ENCODE measurements at places on chromosomes 6 and 20.
A peak's percentile ranks its signal among the peaks of the same experiment; 100 is the strongest.

- no peak for DNase-seq
Measured at GRCh38 chr20:35166242-35166830, 5.5 kb upstream of the PROCR start.

DNA sequence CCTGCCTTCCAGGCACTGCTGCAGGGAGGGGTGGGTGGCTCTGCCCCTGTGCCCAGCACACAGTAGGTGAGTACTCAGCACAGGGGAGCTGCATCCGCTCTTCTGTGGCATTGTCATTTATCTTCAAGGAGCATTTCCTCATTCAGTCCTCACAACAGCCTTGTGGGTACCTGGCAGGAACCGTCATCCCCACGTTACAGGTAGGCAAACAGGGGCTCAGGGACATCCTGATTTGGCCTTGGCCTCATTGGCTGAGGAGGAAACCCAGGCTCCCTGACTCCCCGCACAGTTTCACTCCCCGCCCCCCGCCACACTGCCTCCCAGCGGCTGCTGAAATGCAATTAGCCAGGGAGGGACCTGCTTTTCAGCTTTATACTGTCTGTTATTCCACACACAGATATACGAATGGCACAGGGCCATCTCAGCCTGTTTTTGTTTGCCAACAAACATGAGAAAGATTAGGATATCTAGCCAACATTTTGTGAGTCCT, 24.2 kb upstream of the PNPLA1 start:
- DNase-seq = no peak

- no peak for DNase-seq
Measured at GRCh38 chr6:160042788-160043301, 74.0 kb downstream of the IGF2R start.

- no peak for DNase-seq
Measured at GRCh38 chr6:115882174-115882573, 178.5 kb downstream of the FRK start.

GRCh38 chr6:53770780-53771249, 24.0 kb upstream of the LRRC1 start:
- no peak for DNase-seq

GRCh38 chr20:35093267-35093884, 769 bp upstream of the TRPC4AP start:
- no peak for DNase-seq

DNA sequence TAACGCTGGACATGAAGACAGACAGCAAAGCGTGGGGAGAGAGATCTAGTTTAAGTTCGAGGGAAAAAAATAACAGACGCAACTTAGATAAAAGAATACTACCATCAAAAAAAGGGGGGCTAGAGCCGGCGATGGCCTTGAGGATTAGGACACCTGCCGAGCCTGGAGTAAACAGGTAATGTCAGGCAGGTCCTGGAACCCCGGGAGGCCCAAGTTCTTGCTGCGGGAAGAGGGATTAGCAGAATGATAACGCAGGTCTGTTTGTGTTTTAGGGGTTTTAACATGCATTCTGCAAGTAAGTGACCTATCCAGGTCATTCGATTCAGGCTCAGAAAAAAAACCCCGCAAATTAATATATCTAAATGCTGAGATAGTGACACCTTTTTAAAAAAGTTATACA, 754 bp upstream of the TMEM170B start:
- DNase-seq = peak; percentile 0

DNA sequence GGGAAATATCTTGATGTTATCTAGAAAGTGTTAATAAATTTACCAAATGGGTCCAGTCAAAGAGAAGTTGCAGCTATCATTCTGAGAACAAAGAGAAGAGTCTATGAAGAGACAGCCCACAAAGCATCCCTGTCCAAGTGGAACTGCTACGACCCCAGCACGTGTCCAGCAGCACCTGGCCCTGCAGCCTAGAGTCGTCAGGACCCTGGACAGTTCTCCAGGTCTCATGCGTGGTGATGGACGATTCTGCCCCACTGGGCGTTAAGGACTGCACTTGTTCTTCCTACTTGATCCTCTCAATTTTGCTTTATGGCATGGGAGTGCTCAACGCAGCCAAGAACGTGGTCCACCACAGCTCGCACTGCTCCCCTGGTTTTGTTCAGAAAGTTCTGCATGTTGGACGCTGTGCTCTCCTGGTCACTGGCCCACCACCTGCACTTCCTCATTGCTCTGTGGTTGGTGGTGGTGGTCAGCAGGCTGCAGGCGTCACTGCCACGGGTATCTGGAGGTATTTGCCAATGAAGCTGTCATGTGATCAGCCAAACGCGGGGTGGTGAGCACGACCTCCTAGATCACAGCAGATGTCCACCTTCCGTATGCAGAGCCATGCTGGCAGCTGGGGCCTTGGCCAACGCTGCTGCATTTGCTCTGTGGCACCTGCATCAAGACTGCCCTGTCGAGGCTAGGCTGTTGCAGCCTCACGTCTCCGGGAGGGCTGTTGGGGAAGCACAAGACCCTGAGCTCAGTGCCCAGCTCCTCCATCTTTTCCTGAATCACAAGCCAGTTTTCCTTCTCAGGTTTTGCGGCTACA, 356.4 kb downstream of the CDH4 start:
- DNase-seq = no peak

GRCh38 chr6:168133168-168133561, 54.2 kb upstream of the FRMD1 start:
- no peak for DNase-seq

- no peak for DNase-seq
Measured at GRCh38 chr6:157517601-157518359, 136.8 kb downstream of the ZDHHC14 start.

DNA sequence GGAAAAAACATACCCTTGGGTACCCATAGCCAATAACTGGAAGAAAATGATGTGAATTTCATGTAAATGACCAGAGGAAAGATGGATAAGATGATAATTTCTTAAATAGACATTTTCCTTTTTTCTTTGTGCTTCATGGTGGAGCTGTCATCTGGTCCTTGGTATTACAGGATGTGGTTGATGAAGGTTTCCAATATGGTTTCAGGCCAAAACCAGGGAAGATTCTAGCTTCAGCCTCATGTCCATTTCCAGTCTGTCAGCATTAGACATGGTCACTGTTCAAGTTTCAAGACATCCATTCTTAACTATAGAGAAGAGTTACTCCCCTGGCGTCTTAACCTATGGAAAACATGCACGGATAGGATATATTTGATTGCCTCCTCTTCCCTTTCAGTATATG, 63.6 kb downstream of the SSR1 start:
- DNase-seq = no peak

- DNase-seq = no peak
Measured at GRCh38 chr20:51037532-51038115, 14.7 kb upstream of the KCNG1 start.

- DNase-seq = no peak
Measured at GRCh38 chr6:169452869-169453620, 199.4 kb upstream of the THBS2 start.

GRCh38 chr6:38445925-38446324, 193.8 kb downstream of the BTBD9 start:
- no peak for DNase-seq

DNA sequence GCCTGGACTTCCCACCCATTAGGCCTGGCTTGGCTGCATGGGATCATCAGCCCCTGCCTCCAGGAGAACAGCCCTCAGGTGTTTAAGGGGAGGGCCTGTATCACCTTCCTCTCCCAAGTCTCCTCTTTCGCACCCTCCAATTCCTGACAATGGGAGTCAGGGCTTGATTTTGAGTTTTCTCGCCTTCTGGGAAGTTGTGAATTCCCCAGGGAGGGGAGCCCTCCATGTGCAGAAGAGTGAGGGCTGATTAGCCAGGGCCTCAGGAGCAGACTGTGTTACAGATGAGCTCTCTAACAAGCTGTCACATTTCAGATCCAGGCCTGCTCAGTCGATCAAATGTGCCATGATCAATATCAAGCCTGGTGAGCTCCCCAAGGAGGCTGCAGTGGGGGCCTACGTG, 42.4 kb downstream of the CNBD2 start:
- DNase-seq = no peak

DNA sequence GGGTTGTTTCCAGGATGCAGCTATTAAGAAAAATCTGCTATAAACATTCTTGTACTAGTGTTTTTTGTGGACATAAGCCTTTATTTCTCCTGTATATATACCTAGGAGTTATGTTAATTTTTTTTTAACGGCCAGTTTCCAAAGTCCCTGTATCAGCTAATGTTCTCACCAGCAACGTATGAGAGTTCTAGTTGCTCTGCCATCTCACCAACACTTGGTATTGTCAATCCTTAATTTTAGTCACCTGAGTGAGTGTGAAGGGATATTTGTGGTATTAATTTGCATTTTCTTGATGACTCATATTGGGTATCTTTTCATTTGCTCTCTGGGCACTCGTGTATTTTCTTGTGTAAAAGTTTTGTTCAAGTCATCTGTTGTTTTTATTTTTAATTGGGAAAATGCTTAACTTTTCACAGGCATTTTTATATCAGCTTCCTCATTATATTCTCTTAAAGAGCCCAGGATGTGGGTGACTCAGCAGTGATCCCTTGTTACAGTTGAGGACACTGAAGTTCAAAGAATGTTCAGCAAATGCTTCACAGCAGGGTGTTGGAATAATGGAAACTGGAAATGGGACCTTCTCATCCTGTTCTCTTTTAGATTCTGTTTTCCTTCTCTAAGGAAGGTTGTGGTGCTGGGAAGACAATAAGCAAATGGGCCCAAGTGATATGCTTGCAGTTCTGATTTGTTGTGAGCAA, 211.7 kb upstream of the PRND start:
- DNase-seq = no peak

DNA sequence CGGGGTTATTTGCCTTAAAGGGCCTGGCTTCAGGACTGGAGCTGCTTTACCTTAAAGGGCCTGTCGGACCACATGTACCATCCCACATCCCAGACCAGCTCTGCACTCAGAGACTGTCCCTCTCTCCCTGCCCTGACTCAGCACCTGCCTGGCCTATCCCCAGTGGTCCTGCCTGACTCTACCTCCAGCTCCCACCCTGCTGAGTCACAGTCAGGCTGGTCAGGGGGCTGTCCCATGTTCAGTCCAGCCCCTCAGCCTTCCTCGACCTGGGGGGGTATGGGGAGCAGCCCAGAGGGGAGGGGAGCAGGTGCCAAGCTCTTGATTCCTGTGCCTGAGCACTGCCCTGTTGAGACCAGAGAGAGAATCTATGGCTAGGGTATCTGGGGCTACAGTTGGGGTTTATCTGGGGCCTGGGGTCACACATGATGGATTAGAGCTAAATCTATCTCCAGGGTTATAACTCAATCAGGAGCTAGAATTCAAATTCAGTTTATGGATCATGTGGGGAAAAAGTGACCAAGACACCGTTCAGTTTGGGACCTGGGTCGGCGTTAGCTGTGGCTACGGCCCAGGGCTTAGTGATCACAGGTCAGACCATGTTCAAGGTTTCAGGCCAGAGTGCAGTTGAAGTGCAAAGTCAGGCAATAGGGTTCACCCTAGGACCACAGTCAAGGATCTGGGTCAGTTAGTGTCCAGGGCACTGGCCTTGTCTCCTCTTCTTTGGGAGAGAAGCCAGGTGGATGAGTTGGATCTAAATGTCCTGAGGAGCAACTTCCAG, 9.4 kb upstream of the TRIB3 start:
- no peak for DNase-seq

DNA sequence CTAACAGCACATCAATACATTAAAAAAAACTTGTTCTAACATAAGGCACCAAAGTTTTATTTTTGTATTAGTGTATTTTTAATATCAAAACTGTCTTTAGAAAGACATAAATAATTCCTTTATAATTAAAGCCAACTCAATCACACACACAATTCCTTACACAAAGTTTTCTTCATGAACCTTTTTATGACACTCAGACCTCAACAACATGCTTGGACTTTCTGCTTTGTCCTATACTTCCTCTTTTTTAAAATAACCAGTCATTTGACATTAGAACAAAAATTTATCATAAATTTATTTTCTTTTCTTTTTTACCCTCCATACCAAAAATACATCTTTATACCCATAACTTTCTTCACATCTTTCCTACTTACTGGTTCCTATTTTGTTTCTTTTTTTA, 292.0 kb upstream of the ARID1B start:
- no peak for DNase-seq

All from NCI-H345 (cell line).